Stimulated activated naive CD4-positive, alpha-beta T cell treated with Interleukin-2 at 50 U/mL for 16 hours (primary cell): ENCODE measurements at places on chromosomes 3 and 15.

DNA sequence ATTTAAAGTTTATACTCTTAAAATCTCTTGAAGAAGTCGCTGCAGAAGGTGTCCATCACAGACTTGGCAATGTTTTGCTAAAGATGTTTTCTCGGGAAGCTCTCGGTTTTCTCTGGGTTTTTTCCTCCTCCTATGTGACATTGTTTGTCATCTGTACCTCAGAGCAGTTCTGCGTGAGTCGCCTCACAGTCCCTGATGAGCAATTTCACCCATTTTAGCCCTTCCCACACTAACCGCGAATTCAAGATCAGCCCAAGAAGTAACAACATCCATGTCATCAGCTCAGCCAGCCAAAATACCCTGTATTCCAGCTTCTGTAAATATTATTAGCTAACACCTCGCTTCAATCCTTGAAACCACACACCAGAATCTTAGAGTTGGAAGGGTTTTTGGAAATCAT, 224.3 kb upstream of the SETMAR start:
- no peak for DNase-seq

GRCh38 chr3:119457246-119457645, 6.2 kb downstream of the TMEM39A start:
- DNase-seq: no peak

DNA sequence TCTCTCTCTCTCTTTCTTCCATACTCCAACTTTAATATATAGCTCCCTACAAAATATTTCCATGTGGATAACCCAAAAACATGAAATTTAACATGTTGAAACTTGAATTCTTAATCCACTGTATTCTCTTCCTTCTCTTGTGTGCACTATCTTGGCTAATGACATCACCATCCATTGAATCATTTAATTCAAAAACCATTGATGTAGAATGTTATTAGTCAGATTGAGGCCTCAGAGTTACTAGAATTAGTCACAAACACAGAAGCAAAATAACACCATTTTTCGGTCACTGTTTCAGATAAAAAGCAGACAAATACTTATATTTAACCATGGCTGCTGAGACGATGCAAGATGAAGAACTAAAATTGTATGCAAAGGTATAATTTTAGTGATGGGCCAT, 256.9 kb upstream of the LRRC3B start:
- no peak for DNase-seq

DNA sequence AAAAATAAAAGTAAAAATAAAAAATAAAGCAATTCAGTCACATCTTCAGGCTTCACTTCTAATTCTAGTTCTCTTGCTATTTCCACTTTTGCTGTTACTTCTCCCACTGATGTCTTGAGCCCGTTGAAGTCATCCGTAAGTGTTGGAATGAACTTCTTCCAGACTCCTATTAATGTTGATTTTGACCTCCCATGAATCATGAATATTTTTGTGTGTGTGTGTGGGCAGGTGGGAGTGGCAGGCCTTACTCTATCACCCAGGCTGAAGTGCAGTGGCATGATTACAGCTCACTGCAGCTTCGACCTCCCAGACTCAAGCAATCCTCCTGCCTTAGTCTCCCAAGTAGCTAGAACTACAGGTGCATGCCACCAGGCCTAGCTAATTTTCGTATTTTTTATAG, 10.7 kb downstream of the USP4 start:
- DNase-seq: no peak

- no peak for DNase-seq
These were observed 503.0 kb downstream of the EDEM1 start for GRCh38 chr3:5690490-5690889.

DNA sequence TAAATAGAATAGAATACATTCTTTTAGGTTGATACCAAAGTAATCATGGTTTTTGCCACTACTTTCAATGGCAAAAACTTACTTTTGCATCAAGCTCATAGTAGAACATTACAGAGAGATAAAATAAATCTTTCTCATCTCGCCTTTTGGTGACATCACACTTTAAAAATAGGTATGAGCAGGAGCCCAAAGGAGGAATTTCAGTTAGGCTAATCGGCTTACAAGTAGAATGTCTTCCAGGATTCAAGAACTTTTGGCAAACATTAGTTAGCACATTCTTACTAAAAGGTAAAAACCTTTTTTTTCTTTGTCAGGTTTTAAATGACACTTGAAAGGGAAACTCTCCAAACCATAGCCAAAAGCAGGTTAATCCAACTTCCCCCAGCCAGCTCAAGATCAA, 59.7 kb upstream of the CMSS1 start:
- DNase-seq: no peak

DNA sequence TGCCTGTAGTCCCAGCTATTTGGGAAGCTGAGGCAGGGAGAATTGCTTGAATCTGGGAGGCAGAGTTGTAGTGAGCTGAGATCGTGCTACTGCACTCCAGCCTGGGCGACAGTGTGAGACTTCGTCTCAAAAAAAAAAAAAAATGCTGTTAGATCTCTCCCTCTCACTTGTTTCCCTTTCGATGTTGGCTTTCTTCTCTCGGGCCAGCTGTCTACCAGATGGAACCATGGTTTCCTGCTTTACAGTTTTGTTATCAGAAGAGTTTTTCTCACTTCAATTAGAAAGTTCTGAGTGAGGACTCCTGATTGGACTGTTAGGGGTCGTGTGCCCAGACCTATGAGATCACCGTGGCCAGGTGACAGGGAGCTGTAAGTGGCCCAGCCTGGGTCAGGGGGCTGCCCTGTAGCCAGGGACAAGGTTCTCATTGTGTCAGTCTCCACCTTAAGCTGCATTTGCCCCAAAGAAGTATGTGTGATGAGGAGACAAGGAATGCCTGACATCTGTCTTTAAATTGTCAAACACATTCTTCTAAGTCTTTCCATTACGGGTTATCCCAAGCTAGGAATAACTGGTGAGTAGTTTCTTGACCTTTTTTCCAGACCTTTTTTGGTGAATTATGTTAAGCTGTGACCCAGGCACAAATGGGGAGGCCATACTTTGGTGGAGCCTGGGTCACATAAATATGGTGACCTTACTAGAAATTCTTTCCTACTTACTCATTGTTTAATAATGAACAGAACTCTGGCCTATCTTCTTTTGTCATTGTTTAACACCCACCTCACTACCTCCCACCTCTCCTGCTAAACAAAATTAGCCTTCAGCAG, 25.2 kb downstream of the SNAPC5 start:
- DNase-seq: peak; percentile 21

DNA sequence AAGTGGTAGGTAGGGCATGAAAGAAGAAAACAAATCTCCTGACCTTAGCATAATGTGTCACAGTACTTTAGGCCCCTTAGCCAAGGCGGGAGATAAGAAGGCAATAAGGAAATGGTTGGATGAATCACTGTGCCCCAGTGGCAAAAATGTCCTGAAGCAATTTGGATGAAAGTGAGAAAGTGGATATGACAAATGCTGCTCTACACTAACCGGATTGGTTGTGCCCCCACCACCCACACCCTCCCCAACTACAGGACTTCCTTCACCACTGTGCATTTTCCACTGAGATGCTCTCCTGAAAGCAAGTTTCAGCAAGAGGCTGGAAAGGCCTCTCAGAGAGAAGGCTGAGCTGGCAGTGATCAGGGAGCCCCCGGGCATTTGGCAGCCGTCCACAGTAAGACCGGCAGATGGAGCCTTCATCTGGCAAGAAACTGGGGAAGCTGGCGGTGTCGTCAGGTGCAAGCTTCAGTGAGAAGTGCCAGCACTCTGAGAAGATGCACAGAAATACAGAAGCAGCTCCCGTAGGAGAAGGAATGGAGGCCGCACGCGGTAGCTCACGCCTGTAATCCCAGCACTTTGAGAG, 63.8 kb downstream of the ATP1B3 start:
- peak; percentile 36 for DNase-seq

- no peak for DNase-seq
These were observed 34.0 kb downstream of the SCG5 start for GRCh38 chr15:32675466-32675865.

GRCh38 chr3:183907911-183908331, 23.2 kb upstream of the PARL start:
- no peak for DNase-seq

- DNase-seq: no peak
These were observed 13.3 kb downstream of the BCL2A1 start for GRCh38 chr15:79957741-79958140.

DNA sequence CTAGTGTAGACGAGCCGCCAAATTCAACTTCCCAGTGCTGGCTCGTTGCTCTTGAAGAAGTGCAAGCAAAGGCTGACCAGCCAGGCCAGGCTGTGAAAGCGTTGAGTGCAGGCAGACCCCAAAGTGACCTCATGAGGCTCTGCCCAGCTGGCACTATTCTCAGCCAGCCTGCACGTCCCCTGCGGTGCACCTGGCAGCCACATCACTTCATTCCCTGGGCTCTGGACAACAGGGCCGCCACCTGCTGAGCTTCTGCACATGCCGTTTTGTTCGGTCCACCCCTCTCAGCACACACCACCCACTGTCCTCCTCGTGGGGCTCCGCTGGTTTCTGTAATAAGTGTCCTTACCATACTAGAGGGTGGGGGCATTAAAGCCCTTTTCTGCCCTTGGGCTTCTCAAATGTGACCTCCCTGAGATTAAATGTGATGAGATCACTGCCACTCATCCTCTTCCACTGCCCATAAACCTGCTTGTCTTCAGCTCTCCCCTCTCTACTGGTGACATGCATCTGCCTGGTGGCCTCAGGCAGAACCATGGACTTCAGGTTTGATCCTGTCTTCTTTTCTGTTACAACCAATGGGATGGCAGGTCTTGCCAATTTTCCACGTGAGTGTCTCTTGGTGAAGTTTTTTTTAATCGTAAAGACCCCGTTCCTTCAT, 6.1 kb downstream of the RASGRF1 start:
- no peak for DNase-seq

DNA sequence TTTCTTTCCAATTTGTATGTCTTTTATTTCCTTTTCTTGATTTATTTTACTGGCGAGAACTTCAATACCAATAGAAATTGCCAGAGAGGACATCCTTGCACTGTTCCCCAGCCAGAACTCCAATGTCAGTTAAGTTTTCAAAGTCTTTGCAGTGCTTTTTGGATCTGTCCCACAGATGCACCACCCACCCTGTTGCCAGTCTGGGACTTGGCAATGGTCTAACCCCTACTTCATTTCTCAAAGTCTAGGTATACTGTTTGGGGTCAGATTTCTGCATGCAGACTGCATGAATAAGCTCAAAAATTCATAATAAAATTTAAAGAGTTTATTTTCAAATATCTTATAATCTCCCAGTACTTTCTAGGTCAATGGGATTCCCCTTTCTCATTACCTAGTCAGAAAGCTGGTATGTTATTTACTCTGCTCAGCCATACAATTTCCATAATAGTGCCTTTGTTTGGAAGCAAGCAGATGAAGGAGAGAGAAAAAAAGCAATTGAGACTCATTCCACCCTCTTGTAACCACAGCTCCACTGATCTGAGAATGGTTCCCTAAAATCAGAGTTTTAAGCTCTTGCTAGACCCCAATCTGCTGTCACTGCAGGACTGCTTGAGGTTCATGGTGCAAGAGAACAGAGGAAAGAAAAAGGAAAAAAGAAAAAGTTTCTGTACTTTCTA, 125.9 kb upstream of the PLXND1 start:
- no peak for DNase-seq

GRCh38 chr3:38130631-38131065, 6.3 kb downstream of the ACAA1 start:
- DNase-seq: no peak

GRCh38 chr3:150409512-150410310, 1.6 kb downstream of the TSC22D2 start:
- peak; percentile 67 for DNase-seq

DNA sequence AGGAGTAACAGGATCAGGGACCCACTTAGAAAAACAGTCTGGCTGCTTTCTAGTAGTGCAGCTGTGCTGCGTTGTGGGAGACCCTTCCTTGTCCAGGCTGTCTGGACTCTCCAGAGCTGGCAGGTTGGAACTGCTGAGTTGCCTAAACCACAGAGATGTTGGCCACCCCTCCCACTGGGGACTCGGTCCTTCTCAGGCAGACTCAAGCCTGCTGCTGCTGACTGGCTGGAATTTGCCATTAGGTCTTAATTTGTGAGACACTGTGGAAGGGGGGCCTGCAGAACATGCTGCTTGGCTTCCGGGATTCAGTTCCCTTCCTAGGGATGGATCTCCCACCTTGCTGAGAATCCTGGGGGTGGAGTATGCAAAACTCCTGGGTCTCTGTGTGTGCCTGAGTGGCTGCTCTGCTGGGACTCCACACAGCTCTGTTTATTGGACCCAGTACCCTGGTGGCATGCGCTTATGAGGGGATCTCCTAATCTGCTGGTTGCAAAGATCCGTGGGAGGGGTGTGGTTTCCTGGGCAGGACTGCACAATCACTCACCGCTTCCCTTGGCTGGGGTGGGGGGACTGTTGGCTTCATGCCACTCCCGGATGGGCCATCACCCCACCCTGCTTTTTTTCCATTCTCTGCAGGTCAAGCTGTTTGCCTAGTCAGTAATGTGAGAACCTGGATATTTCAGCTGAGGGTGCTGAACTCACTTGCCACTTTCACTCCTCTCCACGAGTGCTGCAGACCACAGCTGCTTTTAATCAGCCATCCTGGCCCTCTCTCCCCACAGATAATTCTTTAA, 150.5 kb downstream of the CFAP20DC start:
- peak; percentile 25 for DNase-seq

GRCh38 chr15:69720536-69720935, 267.9 kb downstream of the RPLP1 start:
- no peak for DNase-seq

GRCh38 chr3:188051801-188052168, 102.2 kb upstream of the LPP start:
- DNase-seq: no peak

DNA sequence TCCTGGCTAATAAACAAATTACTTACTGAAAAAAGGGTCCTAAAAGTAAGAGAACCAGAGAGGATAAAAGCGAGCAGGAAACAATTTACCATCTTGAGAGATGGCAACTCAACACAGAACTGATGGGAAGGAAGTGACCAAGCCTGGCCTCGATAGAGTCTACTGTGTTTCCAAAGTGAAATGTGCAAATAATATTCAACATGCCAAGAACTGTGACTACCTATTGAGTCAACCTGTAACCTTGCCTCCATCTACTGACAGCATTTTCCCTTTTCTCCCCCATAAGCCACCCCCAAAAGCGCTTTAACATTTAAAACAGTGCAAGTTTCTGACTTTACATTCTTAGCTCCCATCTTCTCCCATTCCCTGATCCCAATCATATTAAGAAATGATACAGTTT, 75.4 kb upstream of the PSMD6 start:
- DNase-seq: no peak

DNA sequence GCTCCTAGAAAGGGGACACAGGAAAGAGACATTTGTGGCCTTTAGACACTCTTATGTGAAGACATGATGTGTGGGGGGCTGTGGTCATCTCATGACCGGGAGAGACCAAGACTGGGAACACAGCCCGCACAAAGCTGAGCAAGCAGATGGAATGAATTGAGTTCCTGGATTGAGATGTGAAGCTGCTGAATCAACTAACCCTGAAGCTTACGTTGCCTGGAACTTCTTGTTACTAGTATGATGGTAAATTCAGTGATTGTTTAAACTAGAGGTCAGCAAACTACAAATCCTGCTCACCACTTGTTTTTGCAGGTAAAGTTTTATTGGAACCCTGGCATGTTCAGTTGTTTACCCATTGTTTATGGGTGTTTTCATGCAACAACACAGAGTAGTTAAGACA, 83.4 kb upstream of the BHLHE40 start:
- DNase-seq: no peak
